CD8-positive, alpha-beta memory T cell (primary cell): ENCODE measurements at places on chromosomes 1 and 21.

DNA sequence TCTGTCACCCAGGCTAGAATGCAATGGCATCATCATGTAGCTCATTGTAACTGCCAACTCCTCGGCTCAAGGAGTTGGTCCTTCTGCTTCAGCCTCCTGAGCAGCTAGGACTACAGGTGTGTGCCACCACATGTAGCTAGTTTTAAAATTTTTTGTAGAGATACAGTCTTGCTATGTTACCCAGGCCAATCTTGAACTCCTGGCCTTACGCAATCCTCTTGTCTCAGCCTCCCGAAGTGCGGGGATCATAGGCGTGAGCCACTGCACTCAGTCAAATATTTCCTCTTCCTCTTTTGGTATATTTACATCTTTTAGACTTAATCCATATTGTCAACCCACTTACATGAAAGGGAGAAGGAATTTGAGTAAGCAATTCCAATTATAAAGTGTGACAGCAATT is 121.1 kb downstream of the EVI5 start:
- DNase-seq, result no peak

GRCh38 chr1:243470502-243470901 is 214.7 kb downstream of the SDCCAG8 start:
- DNase-seq, result no peak

DNA sequence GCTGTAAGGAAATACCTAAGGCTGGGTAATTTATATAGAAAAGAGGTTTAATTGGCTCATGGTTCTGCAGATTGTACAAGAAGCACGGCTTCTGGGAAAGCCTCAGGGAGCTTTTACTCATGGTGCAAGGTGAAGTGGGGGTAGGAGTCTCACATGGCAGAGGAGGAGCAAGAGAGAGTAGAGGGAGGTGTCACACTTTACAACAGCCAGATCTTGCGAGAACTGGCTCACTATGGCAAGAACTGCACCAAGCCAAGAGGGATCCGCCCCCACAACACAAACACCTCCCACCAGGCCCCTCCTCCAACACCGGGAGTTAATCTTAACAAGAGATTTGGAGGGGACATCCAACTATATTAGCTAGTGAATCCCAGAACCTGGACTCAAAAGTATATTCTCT is 135.4 kb upstream of the SOD1 start:
- DNase-seq, result no peak

DNA sequence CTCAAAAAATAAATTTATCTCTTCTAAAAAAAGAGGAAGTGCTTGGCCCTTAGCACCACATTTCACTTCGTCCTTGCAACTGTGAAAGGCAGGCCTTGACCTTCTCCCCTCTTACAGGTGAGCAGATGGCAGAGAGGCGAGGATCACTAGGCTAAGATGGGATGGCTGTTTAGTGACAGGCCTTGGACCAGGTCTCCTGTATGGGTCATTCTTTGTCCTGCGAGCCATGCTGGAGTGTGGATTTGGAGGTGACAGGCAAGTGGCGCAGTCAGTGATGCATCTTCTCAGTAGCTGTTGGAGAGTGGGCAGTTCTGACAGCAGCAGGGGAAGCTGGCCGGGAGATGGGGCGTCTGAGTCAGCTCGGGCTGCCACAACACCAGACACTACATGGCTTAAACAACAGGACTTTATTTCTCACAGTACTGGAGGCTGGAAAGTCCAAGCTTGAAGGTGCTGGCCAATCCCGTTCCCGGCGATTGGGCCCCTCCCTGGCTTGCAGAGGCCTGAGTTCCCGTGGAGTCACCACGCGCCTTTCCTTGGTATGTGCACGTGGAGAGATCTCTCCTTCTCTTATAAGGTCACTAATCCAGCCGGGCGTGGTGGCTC is 16.5 kb downstream of the SLC27A3 start:
- no peak for DNase-seq

DNA sequence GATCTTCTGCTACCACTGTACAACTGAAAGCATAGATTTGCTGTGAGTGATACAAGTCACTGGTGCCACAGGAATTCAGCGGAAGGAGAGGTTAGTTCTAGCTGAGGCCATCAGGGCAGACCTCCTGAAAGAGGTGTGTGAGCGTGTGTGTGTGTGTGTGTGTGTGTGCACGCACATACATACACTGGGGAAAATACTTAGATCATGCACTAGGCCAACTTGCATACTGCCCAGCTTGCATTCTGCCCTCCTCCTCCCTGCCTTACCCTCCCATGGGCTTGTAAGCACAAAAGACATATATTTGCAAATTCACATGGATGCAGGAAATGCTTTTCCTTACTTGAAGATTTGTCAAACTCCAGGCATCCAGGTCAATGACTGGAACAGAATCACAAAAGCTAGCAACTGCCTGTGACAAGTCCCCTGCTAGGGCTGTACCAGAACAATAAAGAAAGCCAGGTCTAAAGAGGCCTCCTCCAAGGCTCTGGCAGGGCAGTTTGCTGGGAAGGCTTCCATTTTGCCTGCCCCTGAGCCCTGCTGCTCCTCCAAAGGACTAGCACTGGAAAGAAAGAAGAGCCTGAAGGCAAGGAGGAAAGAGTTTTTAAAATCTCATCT is 23.2 kb downstream of the PLEKHA6 start:
- no peak for DNase-seq

DNA sequence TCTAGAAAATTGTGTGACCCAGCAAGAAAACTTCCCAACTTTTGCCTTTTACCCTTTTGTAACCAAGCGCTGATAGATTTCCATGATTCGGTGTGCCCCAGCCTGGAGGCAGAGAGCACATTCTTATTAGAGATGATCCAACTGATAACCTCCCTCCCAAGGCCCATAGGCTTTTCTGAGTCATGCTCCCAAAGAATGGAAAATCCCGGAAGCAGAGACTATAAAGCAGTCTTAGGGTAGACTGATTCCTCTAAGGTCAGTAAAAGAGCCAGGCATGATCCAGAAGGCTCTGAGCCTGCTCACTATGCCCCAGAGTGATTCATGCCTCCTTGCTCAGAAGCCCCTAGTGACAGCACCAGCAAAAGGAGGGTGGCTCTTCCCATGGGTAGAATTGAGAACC is 4.3 kb downstream of the CAMK1G start:
- no peak for DNase-seq

GRCh38 chr1:171254859-171255258 is 6.6 kb downstream of the FMO1 start:
- DNase-seq, result no peak

- DNase-seq, result no peak
Observed at GRCh38 chr1:39970274-39970673, 15.3 kb downstream of the MFSD2A start.

DNA sequence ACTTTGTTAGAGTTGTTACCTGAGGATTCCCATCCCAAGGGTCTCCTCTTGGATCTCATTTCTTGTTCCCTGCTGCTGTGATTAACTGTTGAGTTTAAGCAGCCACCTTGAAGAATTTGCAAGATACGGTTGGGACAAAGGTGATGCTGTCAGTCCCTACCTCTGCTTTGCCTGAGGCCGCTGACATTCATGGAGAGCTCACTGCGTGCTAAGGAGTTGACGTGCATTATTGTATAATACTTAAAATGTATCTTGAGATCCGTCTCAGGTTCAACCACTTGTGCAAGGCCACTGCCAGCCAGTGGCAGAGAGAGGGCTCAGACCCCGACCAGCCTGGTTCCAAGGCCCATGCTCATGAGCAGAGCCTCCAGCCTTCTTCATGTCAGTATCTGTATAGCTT is 14.2 kb downstream of the DOP1B start:
- no peak for DNase-seq

GRCh38 chr21:14116080-14116481 is 94.7 kb downstream of the LIPI start:
- no peak for DNase-seq

DNA sequence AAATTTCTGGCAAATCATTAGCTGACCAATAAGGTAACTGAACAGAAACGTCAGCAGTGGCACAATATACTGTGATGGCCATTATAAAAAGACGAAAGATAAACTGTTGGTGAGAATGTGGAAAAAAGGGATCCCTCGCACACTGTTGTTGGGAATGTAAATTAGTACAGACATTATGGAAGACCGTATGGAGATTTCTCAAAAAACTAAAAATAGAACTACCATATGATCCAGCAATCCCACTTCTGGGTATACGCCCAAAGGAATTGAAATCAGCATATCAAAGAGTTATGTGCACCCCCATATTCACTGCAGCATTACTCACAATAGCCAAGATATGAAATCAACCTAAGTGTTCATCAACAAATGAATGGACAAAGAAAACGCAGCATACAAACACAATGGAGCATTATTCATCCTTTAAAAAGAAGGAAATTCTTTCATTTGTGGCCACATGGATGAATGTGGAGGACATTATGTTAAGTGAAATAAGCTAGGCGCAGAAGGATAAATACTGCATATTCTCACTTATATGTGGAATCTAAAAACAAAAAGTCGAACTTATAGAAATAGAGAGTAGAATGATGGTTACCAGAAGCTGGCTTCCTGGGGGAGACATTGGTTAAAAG is 257.7 kb downstream of the RHOU start:
- DNase-seq, result no peak
